ENCODE measurements at places on chromosomes 7 and 10.
A peak's percentile ranks its signal among the peaks of the same experiment; 100 is the strongest.

DNA sequence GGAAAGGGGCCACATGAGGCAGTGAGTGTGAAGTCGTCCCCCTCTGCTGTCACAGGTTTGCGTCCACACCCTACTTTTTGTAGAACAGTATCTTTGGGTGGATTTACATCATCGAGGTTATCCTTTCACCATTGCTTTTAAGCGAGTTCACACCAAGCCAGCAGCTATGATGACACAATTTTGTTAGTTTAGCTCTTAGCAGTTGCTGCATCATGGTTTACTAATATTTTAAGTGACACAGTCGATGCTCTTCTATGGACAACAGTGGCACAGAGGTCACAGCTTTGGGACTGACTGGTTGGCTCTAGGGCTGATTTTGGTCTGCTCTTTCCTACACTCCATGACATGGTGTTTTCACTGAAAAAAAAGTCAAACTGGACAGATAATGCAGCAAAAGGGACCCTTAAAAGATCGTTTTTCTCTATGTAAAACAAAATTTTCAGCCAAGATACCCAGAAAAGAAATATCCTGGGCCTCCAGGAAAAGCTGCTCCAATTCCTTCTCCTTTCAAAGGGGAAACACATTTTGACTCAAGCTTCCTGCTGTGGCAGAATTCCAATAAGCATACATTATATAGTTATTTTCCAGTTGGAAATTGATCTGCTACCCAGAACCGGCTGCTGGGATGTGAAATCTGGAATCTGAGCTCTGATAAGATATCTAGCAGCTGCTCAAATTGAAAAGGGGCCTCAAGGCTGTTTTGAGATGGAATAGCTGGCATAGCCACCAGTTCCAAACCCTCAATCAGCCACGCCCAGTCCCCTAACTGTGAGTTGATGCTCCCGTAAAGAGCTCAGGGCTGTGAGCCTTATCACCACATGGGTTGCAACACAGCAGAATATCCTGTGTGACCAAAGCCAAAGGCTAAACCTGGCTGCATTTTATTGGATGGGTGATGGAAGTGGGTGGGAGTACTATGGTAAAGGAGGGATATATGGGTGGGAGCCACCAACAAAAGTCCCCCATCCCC, 114.2 kb downstream of the SMURF1 start:
- DNase-seq, result no peak

DNA sequence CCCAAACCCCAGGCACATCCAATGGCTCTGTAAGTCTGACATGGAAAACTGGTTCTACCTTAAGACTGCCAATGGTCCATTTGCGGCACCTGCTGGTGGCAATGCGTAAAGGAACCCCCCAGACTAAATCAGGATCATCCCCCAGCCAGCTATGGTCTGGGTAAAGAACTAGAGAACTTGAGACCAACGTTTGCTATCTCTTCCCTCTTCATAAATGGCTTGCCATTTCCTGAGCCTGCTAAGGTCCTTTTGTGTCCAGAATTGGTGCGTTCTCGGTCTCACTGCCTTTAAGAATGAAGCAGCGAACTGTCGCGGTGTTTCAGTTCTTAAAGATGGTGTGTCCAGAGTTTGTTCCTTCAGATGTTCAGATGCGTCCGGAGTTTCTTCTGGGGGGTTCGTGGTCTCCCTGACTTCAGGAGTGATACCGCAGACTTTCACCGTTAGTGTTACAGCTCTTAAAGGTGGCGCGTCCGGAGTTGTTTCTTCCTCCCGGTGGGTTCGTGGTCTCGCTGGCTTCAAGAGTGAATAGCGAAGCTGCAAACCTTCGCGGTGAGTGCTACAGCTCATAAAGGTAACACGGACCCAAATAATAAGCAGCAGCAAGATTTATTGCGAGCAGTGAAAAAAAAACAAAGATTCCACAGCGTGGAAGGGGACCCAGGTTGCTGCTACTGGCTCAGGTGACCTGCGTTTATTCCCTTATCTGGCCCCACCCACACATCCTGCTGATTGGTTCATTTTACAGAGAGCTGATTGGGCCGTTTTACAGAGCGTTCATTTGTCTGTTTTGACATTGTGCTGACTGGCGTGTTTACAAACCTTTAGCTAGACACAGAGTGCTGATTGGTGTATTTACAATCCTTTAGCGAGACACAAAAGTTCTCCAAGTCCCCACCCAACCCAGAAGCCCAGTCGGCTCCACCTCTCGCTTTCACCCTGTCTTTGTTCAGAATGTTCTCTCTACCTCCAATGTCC, 95.4 kb downstream of the ELMO1 start:
- no peak for DNase-seq

DNA sequence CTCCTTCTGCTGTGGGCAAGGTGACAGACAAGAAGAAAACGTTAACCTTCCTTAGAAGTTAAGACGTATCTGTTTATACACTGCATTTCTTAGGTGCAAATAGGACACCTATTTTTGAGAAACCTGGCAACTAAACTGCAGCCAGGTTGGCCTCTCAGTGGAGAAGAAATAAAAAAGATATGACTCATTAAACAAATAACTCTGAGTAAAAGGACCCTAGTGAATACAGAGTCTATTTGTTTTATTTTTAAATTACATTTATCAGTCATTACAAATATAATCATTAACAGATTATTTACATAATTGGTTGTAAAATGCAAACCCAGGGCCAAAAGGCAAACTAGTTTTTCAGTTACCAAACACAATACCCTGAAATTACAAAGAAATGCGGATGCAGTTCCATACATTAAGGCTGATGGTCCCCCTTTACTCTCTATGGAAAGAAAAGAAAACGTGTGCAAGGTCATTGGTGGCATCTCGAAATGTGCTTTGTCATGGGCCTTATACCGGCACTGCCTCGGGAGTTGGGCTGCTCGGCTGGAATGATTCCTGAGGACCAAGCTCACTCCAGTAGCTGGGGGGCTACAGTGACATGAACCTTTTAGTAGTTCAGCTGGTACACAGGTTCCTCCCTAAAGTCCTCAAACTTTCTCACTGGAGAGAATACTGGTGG, 38.4 kb downstream of the ADRB1 start:
- DNase-seq, result no peak

GRCh38 chr7:28747854-28748253, 210.3 kb downstream of the TRIL start:
- DNase-seq, result no peak

GRCh38 chr7:116692401-116693308, 20.7 kb downstream of the MET start:
- peak; percentile 44 for DNase-seq

DNA sequence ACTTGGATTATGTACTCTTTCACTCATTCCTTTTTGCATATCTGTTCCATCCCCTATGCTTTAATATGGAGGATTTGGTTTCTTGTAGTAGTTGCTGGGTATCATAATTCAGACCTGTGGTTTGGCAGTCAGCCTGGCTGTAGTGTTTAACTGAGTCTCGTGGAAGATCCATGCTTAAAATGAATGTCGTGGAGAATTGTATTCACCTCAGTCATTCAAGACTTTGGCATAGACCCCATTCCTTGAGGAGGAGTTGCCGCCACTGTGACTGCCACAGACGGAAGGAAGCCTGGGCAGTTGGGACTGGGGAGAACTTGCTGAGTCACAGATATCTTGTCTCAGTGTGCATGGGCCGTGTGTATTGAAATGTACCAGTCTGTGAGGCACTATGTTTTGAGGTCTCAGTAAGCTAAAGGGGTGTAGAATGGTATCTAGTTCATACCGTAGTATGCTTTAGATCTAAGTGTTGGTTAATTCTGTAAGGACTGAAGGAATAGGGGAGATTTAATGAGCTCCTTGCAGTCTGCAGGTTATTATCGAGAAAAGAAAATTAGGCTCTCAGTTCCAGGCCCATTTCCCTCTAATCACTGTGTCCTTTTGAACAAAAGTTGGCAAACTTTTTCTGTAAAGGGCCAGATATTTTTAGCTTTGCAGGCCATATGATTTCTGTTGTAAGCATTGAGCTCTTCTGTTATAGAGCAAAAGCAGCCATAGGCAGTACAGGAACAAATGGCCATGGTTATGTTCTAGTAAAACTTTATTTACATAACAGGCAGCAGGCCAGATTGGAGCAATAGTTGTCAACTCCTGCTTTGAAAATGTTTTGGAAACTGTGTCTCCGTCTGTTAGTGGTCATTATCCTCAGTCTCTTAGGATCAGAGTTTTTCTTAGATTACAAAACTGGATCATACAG, 76.8 kb downstream of the TPST1 start:
- peak; percentile 99 for DNase-seq

- DNase-seq, result no peak
These were observed 84.2 kb downstream of the C10orf105 start for GRCh38 chr10:71635251-71635866.

DNA sequence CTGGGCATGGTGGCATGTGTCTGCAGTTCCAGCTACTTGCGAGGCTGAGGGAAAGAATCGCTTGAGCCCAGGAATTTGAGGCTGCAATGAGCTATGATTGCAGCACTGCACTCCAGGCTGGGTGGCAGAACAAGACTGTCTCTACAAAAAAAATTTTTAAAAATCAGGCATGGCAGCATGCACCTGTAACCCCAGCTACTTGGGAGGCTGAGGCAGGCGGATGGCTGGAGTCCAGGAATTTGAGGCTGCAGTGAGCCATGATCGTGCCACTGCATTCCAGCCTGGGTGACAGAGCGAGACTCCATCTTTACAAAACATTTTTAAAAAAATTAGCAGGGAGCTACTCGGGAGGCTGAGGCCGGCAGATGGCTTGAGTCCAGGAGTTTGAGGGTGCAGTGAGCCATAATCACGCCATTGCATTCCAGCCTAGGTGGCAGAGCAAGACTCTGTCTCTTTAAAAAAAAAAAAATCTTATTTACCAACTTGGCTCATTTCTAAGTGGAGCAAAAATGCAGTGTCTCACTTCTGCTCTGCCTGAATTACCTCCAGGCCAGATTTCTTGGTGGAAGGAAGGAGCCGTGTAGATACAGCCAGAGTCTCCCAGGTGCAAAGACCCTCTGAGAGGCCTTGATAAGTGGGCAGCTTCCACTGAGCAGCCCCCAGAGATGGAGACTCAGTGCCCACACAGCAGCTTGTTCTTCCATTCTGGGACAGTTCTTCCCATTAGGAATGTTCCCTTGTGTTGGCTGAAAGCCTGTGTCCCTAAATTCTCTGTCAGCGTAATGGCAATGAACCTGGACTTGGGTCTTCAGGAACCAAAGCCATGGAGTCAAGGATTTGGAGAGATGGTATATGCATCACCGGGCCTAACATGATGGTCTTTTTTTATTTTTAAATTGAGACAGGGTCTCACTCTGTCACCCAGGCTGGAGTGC, 30.0 kb downstream of the GTF2IRD1 start:
- DNase-seq, result peak; percentile 93

GRCh38 chr7:115435178-115435577, 513.3 kb downstream of the MDFIC start:
- DNase-seq, result no peak

GRCh38 chr7:55507743-55508142, 64.6 kb downstream of the VOPP1 start:
- no peak for DNase-seq

DNA sequence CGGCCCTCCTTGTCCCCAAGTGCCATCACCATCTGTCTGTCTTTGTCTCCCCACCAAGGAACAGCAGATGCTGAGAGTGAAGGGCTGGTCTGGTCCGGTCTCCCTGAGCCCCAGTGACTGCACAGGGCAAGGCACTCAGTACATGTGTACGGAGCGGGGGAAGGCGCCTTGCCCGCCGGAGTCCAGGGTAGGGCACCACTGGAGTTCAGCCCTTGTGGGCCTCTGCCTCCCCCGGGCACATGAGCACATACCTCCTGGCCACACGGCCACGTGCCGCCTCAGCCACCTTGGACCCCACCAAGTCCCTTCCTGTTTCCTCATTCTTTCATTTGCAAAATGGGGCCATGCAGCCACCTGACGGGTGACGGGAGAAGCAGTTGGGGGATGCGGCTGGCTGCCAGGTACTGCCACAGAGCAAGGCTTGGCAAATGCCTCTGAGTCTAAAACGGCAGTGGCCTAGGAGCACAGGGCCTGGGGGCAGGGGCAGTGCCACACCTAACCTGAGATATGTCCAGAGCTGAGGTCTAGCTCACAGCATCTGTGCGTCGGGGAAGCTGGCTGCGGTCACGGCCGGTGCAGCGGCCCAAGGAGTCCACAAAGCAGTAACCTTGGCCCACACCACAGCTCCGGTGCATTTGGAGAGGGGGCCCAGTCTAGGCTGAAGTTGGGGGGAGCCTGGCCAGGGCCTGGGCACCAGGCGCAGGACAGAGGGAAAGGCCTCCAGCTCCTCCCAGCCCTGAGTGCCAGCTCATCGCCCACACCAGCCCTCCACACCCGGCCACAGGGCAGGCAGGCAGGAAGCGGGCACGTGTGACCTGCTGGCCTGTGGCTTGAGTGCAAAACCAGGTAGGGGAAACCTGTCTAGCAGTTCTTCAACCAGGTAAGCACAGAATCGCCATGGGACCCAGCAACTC, 5.2 kb downstream of the ADAP1 start:
- DNase-seq, result no peak

DNA sequence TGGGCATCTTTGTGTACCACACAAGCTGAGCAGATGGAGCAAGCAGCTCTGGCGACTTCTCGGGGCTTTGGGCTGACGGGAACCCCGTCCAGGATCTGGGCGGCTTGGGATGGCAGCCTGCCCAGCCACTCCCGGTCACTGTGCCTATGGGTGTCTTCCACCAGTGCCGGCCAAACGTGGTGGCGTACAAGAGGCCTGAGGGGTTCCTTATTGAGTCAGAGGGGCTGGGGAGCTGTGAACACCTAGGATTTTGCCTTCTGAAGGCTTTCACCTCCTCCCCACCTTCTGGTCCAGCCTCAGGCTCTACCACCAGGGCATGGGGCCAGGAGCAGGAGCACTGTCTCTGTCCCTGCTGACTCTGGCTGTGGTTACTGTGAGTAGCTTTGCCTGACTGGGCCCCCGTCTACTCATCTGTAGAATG, 71.8 kb upstream of the PPIF start:
- no peak for DNase-seq

GRCh38 chr7:86818903-86819302, 175.2 kb downstream of the GRM3 start:
- no peak for DNase-seq

- no peak for DNase-seq
These were observed 252.9 kb downstream of the MAD1L1 start for GRCh38 chr7:1979591-1980560.

DNA sequence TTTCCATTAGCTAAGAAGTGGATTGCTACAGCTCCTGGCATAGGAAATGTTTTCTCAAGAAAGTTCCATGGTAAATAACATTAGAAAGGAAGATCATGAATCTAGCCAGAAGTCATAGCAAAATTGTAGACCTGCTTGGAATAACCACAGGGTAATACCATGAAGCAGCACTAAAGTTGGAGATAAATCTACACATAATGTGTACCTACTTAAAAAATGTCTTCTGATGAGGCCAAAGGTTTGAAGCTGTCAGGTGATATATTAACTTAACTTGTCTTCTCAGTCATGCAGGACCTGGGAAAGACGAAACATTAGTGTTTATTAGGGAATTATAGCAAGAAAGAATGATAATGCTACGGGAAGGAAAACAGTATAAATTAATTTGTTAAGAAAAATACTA, 6.3 kb downstream of the CISD1 start:
- no peak for DNase-seq

- no peak for DNase-seq
These were observed 155.6 kb downstream of the TAX1BP1 start for GRCh38 chr7:27895551-27895950.

GRCh38 chr10:30774261-30774660, 144.7 kb upstream of the LYZL2 start:
- DNase-seq, result no peak

GRCh38 chr10:114925587-114926586, 12.1 kb upstream of the TRUB1 start:
- peak; percentile 72 for DNase-seq
